GF-D8 (cell line): ENCODE measurements at places on chromosomes 2 and 18.

DNA sequence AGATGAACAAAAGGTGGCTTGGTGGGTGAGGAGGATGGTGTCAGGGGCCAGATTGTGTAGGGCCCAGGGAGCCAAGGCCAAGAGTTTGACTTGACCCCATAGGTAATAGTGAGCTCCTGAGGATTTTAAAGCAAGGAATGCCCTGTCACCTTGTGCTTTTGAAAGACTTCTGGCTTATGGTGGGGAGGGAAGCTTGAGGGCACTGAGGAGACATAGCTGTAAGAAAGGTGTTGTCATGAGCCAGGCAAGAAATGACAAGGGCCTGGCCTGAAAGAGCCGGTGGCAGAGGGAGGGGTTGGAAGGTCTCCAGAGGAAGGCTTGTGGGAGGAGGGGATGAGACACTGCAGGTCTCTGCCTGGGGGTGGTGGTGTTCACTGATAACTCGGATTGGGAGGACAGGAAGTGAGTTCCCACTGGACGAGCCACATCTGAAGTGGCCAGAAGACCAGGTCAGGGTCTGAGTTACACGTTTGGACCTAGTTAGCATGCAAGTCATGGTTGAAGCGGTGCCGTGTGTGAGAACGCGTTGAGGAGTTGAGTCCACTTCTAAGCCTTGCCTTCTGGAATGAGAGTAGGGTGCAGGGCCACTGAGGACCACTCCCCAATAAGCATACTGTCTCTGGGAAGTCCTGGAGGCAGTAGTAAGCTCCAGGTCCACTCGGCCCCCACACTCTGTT is 64.3 kb downstream of the TET3 start:
- no peak for DNase-seq

DNA sequence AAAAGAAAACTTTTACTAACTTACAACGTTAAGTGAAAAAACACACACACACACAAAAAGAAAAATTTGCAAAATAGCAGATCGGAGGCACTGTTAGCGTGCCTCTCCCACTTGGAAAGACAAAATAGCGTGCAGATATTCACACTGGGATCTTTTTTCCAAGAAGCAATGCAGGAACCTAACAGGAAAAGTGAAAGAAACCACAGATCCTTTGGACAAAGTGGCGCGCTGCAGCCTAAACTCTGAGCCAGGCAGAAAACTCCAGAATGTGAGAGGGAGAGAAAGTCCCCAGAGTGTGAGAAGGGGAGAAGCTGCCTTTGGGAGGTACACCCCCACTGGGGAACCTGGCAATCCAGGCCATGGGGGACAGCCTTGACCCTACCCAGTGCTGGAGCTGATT is 70.7 kb upstream of the SERPINE2 start:
- no peak for DNase-seq

- no peak for DNase-seq
Observed at GRCh38 chr18:8937160-8938094, 165.1 kb upstream of the NDUFV2 start.

GRCh38 chr2:166057370-166058164 is 70.3 kb downstream of the SCN1A start:
- DNase-seq = no peak

DNA sequence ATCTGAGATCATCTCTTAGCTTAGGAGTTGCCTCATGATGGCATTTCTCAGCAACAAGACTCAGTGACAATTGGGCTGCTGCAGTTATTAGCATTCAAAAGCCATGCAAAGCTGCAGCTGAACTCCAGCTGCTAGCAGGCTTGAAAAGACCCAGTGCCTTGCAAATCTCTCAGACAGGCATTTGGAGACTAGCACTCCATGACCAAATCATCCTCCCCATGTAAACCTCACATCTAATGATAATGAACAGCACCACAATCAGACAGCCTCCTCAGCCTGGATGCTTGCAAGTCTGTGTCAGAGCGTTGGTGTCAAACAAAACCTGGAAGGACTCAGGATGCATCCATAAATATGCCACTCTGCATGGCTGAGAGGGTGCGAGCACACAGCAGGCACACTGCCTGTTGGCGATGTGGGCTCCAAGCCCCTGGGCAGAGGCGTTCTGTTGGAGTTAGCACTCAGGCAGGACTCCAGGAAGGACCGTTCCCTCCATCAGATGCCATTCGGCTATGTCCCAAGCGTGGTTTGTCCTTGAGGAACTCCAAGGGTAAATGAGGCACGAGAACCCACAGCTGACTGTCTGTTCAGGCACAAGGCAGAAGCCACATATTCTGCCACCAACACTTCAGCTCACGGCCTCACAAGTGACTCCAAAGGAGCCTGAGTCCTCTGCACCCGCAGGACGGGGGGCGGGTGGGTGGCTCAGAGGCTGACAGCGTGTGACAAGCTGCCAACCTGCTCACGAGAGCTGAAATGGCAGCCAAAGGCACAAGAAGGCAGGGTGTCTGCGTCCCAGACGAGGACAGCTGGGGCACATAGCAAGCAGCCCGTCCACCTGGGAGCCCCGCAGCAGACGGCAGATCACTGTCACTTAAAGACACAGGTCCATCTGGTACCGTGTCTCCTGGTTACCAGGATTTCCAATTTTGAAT is 183.8 kb downstream of the MYT1L start:
- no peak for DNase-seq

DNA sequence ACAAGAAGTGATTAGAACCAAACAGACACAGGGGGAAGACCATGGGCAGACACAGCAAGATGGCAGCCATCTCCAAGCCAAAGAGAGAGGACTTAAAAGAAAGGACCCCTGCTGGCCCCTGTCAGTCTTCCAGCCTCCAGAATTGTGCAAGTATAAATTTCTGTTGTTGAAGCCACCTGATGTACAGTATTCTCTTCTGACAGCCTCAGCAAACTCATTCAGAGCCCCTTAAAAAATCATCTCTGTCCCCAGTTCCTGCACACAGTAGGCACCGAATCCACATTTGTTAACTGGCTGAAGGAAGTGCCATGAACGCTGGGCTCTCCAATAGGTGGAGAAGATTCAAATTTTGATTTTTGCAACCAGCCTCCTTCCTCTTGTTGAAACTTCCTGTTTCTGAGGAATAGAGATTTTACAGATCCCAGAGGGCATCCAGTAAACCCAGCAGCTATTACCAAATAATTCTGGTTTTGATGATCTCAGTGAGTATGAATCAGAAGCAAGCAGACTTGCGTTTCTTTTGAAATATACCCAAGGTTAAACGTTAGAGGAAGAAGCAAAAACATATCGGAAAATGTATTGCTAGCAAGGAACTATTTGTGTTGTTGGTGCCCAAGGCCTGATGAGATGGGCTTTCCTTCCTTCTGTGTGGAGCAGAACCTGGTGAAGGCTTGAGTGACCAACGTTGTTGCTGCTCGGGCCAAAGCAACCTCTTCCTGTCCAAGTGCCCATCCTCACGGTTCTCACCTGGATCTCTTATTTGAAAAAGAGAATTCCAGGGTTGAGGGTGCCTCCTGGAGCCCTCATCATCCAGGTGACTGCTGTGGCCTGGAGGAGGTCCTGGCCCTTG is 47.7 kb upstream of the PLB1 start:
- peak; percentile 91 for DNase-seq

GRCh38 chr2:15159751-15160177 is 401.4 kb downstream of the NBAS start:
- peak; percentile 22 for DNase-seq

- DNase-seq = no peak
Observed at GRCh38 chr2:176581557-176582165, 312.4 kb downstream of the MTX2 start.

- DNase-seq = no peak
Observed at GRCh38 chr2:191970867-191971266, 124.0 kb upstream of the CAVIN2 start.

GRCh38 chr2:180573951-180574350 is 406.5 kb upstream of the UBE2E3 start:
- DNase-seq = no peak

GRCh38 chr2:134728163-134728562 is 9.4 kb upstream of the TMEM163 start:
- DNase-seq = no peak

- no peak for DNase-seq
Observed at GRCh38 chr2:128445523-128445900, 126.8 kb upstream of the HS6ST1 start.

GRCh38 chr18:30623401-30624065 is 419.0 kb downstream of the DSC3 start:
- no peak for DNase-seq

DNA sequence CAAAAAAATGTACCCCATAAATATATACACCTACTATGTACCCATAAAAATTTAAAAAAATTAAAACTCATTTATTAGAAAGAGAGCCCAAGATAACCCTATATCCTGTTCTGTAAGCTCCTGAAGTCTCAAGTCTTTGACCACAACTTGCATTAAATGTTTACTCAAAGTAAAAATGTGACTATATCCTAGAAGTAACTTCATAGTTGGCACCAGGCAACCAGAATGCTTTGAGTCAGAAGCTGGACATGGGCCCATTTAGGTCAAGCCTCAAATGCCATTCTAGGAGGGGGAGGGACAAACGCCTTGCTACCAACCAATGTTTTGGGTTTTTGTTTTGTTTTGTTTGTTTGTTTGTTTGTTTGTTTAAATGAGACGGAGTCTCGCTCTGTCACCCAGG is 9.3 kb upstream of the TBC1D8 start:
- no peak for DNase-seq

GRCh38 chr2:169415233-169415748 is 53.0 kb upstream of the LRP2 start:
- no peak for DNase-seq

GRCh38 chr2:235105821-235106359 is 154.1 kb downstream of the SH3BP4 start:
- DNase-seq = no peak

- no peak for DNase-seq
Observed at GRCh38 chr2:178359192-178359912, 91.6 kb downstream of the PRKRA start.

- DNase-seq = no peak
Observed at GRCh38 chr2:226426292-226426736, 373.3 kb downstream of the IRS1 start.

GRCh38 chr2:67612576-67613042 is 215.5 kb downstream of the ETAA1 start:
- no peak for DNase-seq

DNA sequence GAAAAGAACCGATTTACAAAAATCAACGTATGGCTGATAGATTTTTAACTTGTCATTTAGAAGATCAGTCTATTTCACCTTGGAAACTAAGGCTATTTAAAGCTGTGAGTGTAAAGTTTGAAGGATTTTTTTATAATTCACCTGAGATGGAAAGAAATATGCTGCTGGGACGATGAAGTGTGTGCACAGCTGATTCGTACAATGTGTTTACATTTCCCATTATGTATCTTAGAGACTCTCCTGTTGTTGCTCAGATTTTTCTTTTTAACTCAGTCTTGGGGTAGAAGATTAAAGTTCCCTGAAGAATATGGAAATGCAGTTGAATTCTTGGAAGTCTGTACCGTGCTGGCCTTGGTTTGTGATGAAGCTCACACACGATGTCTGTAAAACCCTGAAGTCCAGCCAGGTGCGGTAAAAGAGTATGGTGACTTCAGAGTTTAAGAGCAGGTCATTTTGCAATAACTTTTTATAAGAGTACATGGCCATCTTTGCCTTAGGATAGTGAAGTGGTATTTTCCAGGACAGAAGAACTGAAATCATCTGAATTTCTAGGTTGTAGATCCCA is 250.1 kb downstream of the PRKCE start:
- DNase-seq = no peak

DNA sequence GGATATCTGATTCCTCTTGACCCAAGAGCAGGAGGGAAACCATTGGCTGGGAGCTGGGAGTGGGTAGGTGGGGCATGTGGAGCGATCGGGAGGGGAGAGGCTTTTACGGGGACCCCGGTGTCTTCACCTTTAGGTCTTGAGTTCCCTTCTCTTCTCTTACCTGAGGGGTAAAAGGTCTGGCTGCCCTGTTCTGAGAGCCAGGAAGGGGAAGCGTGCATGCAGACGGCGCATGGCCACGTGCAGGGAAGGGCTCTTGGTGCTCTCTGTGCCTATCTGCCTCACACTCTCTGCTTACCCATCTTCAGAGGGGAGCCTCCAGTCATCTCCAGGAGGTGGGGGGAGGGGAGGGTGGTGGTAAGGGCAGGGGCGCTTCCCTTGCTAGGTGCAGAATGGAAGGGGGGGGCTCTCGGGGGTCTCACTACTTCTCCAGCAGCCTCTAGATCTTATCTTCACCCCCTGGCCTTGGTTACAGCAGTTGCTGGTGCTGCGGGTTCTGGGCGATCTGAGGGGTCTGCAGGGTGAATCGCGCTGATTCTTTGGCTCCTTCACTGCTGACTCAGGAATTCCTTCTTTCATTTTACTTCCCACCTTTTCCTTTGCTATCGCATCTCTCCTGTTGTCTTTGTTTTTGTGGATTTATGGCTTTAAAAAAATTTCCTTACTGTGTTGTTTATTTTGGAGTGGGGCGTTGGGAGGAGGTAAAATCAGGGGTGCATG is 225.8 kb upstream of the HS6ST1 start:
- DNase-seq = no peak
